Renal cortex interstitium (tissue), 15 donors: ENCODE measurements at places on chromosomes 5 and 9. TPM values are rescaled to one million over a fixed set of nuclear protein-coding genes. Genes with fewer than 3 reads are reported as not detected.

SLC36A2 gene
- polyA plus RNA-seq: 13.1 TPM

- no peak for DNase-seq
Measured at GRCh38 chr5:78573318-78573717, 75.3 kb downstream of the LHFPL2 start.

DNA sequence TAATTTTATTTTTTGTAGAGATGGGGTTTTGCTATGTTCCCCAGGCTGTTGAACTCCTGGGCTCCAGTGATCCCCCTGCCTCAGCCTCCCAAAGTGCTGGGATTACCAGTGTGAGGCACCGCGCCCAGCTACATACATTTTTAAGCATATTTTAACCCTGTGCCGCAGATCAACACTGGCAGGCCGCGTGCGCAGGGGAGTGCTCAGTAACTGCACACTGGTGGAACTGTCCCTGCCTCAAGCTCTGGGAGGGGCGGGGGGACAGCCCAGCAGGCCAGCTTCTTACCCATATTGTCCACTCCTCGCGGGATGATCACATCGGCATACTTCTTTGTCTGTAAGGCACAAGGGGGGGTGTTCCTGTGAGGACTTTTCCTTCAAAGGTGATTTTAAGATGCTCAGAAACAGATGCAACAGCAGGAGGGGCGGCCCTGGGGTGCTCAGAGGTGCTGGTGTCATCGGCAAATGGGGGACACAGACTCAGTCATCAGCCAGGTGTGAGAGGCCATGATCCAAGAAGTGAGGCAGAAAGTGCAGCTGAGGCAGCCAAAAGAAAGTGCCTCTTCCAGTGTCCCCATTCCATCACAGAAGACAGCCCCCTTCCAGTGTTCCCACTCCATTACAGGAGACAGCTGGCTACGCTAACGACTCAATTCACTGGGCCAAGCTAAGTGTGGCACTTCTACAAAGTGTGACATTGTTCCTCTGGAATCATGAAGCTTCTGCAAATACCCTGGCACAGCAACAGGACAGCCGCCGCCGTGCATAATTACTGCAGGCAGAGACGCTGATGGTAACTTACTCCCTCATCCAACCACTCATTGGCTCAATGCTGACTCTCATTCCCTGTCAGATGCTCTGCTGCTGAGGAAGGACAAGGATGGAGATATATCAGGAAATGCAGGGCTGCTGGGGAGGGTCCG, 5.2 kb downstream of the UCK1 start:
- no peak for DNase-seq

DNA sequence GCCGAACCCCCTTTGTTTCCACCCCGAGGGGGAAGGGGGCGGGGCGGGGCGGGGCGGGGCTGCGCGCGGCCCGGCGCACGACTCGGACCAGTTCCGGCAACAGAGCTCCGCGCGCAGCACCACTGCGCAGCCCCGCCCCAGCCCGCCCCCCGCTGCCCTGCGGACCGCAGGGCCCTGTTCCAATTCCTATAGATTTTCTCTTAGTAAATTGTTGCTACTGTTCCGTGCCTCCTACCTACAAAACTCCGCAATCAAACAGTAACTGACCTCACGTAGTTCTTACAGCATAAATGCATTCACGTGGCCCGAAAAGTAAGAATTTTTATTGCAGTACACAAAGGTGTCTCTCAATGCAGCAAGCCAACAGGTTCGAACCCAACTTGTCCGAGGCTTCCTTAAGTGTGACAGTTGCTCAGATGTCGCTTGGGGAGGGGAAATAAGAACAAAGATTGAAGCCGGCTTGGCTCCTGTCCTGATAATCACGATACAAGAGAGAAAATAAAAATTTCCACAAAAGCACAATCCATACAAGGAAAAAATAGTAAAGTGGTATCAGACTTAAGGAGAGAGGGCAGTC, 1.2 kb upstream of the RNF38 start:
- DNase-seq: no peak

- no peak for DNase-seq
Measured at GRCh38 chr5:110262749-110263148, 463.7 kb downstream of the TMEM232 start.

- no peak for DNase-seq
Measured at GRCh38 chr9:34177593-34178435, 1.0 kb upstream of the UBAP1 start.

DNA sequence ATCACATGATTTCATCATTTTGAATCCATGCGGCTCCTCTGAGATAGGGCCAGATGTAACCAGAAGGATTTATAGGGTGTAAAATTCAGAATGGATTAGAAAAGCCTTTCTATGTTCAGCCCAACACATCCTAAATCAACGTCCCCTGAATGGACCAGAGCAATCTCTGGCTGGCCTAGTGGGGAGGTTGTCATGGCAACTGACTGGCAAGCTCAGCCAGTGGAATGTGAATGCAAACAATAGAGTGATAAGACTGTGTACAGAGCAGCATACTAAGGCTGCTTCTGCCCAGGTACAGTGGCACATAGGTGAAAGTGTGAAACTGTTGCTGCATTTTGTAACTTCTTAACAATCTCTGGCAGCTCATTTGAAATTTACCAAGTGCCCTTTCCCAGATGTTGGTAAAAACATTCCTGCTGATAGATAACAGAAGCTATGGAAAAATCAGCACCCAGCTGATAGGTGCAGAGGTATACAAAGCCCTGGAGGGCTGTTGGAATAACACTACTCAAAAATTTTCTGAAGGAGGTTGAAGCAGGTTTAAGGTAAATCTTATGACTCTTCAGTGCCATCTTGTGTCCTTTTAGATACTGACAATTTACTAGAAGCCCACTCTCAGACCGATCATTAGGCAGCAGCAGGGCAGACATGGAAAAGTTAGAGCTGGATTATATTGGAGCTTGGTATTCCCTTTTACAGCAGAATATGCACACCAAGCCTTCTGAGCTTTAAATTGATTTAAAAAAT, 267.2 kb downstream of the RAB3C start:
- DNase-seq: peak; percentile 20
